ENCODE measurements at places on chromosomes 5 and 9. TPM values are rescaled to one million over a fixed set of nuclear protein-coding genes. Genes with fewer than 3 reads are reported as not detected.

GRCh38 chr5:140344683-140345423 is 1.6 kb downstream of the HBEGF start:
- no peak for DNase-seq

- DNase-seq, result no peak
Observed at GRCh38 chr9:129525656-129526196, 95.2 kb downstream of the C9orf50 start.

GRCh38 chr5:157874861-157875260 is 15.9 kb upstream of the CLINT1 start:
- no peak for DNase-seq

GRCh38 chr5:164893071-164893470 is 1387.7 kb downstream of the MAT2B start:
- DNase-seq, result no peak

DNA sequence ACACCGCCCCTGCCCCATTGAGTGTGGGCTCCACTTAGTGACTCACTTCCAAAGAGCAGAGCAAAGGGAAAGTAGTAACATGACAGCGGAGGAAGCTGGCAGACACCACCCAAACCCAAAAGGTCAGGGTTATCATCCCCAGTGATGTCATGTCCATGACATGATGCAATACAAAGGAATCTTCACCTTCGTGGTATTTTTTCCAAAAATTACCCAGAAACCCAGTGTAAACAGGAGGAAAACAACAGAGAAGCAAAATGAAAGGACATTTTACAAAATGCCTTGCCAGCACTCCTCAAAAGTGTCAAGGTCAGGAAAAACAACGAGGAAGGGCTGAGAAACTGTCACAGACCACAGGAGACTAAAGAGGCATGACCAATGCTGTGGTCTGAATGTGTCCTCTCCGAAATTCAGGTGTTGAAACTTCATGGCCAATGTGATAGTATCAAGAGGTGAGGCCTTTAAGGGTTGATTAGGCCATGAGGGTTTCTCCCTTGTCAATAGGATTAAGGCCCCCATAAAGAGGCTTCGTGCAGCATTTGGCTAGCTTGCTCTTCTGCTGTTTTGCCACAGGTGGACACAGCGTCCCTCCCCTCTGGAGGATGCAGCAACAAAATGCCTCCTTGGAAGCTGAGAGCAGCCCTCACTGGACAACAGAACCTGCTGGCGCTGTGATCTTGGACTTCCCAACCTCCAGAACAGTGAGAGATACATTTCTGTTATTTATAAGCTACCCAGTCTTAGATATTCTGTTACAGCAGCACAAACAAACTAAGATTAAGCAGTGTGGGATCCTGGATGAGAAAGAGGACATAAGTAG is 30.5 kb upstream of the MED10 start:
- DNase-seq, result no peak

DNA sequence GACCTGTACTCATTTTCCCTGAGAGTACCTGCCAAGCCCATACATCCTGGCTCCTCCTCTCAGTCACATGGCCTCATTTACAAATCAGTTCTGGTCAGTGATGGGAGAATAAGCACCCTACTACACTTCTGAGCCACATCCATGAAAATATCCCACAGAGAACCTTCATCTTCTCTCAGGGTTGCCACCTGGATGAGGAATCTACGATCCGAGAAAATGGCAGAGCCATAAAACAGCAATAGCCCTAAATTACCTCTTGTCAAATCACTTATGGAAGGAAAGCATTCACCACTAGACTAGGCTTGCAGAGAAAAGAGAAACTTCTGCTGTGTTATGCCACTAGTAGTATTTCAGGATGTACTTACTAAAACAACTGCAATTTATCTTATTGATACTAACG is 324.8 kb downstream of the BNC2 start:
- no peak for DNase-seq

GRCh38 chr5:66987949-66988838 is 208.4 kb downstream of the CD180 start:
- no peak for DNase-seq

GRCh38 chr9:96877269-96877668 is 23.0 kb upstream of the ZNF782 start:
- no peak for DNase-seq

DNA sequence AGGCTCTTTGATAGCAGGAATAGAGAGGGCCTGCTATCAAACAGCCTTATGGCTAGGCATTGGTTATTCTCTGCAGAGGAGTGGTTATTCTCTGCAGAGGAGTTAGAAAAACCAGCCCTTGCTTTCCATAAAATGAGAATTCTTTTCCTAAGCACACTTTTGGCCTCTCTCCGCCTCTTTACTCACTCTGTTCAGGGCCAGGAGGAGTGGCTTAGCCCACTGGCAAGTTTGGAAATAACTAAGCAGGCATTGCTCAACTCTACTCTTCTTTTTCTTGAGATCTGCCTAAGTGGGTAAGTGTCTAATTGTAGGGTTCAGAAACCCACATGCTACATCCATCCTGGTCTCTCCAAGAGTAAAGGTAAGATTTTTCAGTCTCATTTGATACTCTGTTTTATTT is 341.7 kb downstream of the KIAA0825 start:
- no peak for DNase-seq

DNA sequence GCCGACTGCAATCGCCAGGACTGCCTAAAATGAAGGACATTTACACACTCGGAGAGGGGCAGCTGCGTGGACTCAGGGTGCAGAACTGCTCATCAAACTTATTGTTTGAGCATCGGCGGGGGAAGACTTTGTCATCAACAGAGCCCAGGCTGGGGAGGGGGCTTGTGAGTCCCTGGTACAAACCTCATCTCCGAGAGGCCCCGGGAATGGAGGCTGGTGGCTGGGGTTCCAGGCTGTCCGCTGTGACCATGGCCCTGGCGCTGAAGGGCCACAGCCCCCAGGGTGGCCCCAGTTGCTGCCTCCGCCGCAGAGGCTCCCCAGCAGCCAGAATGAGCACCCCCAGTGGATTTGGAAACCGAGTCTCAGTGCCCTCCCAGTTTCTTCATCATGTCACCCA is 46.1 kb upstream of the RNU6ATAC start:
- no peak for DNase-seq

- no peak for DNase-seq
Observed at GRCh38 chr5:98936948-98937715, 8.3 kb upstream of the CHD1 start.

DNA sequence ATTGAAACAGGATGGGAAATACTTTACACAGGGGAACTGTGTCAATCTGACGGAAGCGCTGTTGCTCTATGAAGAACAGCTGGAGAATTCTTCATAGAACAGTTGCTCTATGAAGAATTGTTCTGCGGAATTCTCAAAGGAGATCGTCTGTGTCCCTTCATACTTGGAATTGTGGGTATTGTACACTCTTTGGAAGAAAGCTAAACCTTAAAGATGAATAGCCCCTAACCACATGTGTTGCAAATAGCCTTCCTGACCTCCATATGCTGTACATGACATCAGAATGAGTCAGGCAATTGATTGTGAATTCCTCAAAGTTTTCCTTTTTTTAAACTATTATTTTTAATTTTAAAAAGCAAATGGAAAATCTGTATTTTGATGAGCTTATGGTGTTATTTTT is 15.6 kb downstream of the NIM1K start:
- DNase-seq, result no peak

DNA sequence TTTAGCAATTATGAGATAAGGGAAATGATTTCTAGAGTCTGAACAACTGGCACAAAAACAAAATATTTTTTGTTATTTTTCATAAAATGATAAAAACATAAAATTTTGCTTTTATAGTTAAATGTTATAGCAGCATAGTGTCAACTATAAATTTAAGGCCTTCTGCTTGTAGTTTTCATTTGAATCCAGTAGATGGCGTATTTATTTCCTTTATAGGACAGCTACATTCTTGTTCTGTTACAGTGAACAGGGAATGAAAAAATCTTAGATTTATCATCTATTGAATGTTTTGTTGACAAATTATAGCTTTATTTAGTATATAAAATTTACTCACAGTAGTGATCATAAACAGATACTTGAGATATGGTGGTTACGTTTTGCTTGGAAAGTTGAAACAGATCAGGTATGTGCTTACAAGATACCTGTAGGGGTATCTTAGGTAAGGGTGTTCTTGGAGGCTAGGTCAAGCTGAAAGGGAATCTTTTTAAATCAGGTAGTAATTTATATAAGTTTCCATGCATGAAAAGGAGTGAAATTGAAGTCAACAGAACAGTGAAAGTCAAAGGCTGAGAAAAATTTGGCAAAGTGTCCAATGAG is 239.3 kb upstream of the GRIN3A start:
- DNase-seq, result no peak

GRCh38 chr9:133165452-133165730 is 1.7 kb upstream of the GBGT1 start:
- DNase-seq, result no peak

- DNase-seq, result no peak
Observed at GRCh38 chr9:2321523-2322148, 300.0 kb upstream of the VLDLR start.

GRCh38 chr5:170874017-170874416 is 12.2 kb downstream of the RANBP17 start:
- no peak for DNase-seq

- DNase-seq, result no peak
Observed at GRCh38 chr5:177183142-177183541, 49.6 kb downstream of the NSD1 start.

DNA sequence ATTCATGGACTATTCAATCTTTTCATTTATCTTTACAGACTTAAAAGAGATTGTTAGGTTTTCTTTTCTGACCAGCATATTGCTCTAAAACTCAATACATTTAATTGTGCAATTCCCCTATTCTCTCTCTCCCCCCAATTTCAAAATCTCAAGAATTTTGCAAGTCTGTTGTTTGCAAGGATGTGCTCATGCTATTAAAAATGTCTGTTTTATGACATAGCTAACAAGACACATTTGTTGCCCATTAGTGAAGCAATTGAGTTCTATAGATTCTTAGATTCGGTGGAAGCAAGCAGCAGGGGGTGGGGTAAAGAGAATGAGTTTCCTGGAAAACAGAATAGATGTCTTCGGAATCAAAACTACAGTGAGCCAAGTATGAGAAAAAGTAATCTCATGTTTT is 8.5 kb upstream of the CSNK1A1 start:
- no peak for DNase-seq

- DNase-seq, result no peak
Observed at GRCh38 chr5:68544091-68544647, 328.6 kb downstream of the PIK3R1 start.

GRCh38 chr5:100889165-100889743 is 13.8 kb downstream of the ST8SIA4 start:
- no peak for DNase-seq

DNA sequence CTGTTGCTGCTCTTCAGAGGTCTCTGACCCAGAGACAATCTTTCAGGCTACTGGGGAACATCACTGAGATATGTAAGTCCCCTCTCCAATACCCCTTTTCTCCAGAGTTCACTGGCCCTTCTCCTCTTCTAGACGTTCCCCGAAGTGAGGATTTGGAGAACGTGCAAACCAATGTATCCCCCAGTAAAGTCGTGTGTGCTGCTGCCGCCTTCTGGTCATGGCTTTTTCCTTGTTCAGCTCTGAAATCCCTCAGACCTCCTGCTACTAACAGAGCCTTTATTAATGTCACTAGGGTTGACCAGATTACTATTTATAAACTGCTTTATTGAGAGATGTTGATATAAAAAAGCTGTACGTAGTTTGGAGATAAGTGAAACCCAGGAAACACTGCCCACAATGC is 1028.6 kb downstream of the CDH9 start:
- DNase-seq, result no peak

DNA sequence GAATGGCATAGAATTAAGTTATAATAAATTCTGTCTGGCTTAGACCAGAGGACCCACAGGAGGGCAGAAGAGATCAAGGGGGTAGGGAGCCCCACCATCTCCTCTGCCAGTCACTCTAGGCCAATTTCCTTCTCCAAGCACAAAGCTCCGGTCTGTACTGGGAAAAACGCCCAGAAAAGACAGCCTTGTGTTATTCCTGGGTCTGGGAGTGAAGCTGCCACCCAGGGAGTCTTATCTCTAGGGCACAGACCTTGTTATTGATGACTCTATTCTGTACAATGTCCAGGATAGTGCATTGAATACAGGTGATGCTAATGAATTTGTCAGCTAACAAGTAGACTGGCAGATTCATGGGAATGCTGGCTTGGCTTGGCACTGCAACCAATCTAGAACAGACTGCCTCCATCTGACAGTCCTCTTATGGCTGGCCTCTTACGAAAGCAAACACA is 60.7 kb downstream of the MED27 start:
- DNase-seq, result no peak

GRCh38 chr5:9207817-9208418 is 338.0 kb downstream of the SEMA5A start:
- DNase-seq, result no peak

DNA sequence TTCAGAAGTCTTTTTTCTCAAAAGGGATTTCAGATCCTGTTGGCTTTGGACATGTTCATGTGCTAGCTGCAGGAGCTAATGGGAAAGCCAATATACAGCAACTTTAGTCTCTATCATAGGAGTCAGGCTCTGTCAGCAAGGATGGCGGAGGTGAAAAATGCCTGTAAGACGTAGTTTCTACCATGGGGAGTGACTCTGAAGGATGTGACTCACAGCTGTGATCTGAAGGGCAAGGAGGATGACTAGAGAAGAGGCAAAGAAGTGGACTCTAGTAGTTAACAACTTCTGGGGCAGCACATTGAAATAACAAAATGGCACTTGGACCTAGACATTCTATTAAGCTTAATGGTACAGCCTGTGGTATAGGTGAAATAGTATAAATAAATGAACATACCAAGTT is 3.1 kb upstream of the NDUFS4 start:
- no peak for DNase-seq

GRCh38 chr9:134200730-134201129 is 36.4 kb upstream of the RNU6ATAC start:
- DNase-seq, result no peak

DNA sequence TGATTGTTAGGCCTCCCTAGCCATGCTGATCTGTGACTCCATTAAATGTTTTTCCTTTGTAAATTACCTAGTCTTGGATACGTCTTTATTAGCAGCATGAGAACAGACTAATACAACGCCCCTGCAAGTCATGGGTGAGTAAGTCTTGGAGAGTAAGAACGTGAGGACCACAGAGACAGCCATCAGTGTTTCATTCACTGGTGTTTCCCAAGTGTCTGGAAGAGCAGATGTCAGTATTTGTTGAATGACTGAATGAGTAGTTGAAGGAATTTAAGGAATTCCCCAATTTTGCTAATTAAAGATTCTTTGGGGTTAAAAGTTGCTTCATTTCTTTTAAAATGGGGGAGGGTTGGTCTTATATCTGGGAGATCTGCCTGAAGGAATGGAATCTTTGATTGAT is 178.8 kb downstream of the TRIO start:
- DNase-seq, result no peak

GRCh38 chr9:124321935-124322334 is 64.2 kb downstream of the NEK6 start:
- DNase-seq, result no peak

GRCh38 chr5:117662361-117662760 is 1087.7 kb upstream of the SEMA6A start:
- DNase-seq, result no peak

The ELAVL2 gene
- total RNA-seq, result not detected

The ICE1 gene
- total RNA-seq, result 33.9 TPM

The MYOT gene
- total RNA-seq, result not detected

The PCA3 gene
- total RNA-seq, result not detected

The FCN2 gene
- total RNA-seq, result not detected

The COL5A1 gene
- 0.11 TPM for total RNA-seq

The TRIP13 gene
- 36.6 TPM for total RNA-seq

The CDH18 gene
- total RNA-seq, result not detected

The FST gene
- not detected for total RNA-seq

The MAT2B gene
- total RNA-seq, result 98.9 TPM

The ZNF454 gene
- not detected for total RNA-seq

The ORM2 gene
- not detected for total RNA-seq

The FPGS gene
- 116 TPM for total RNA-seq
